ENCODE measurements at places on chromosomes 7 and 10.

DNA sequence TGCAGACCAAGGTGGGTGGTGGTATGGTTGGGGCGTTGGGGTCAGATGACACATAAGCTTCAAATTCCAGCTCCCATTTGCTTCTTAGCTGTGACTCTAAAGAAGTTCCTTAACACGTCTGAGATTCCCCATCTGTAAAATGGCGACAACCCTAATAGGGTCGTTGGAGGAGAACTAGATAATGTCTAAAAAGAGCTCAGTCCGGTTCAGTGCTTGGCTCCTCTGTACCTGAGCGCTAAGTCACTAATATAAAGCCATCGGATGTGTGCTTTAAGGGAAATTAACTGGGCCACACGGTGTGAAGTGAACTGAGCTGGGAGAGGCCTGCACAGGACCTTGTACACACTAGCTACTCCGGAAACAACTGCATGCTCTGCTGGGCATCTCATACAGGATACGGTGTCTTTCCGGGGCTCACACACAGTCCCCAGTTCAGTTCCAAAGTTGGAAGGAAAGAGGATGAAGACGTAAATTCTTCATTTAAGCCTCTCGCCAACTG, 476 bp upstream of the ZFYVE27 start:
- DNase-seq = no peak

DNA sequence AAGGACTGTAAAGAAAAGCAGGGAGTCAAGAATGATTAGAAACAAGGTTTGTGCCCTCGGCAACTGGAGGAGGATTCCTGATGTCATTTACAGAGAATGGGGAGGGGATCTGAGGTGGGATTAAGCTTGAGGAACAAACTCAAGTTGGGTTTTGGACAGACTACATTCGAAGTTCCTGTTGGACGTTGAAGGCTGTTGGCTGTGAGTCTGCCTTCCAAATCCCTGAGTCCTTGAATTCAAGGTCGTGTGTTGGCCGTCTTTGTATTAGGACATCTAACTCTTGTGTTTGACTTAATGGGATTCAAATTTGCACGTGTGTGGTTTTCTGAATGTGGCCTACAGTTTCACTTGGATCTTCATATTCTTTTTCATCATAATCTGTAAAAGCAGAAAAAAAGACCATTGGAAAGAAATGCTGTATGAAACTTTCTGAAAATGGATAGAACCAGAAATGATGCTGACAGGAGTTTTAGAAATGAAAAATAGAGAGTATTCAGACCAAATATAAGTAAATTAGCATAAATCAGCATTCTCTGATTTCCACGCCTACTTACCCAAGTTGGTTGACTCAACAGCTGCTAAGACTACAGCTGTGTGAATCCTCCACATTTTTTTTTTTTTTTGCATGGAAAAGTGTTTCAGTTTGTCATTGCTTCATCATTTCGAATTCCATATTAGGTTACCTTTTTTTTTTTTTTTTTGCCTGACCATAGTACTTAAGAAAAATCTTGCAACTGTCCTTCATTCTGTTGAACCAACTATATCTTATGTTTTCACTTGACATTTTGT, 94.8 kb downstream of the KIAA1217 start:
- DNase-seq = no peak

DNA sequence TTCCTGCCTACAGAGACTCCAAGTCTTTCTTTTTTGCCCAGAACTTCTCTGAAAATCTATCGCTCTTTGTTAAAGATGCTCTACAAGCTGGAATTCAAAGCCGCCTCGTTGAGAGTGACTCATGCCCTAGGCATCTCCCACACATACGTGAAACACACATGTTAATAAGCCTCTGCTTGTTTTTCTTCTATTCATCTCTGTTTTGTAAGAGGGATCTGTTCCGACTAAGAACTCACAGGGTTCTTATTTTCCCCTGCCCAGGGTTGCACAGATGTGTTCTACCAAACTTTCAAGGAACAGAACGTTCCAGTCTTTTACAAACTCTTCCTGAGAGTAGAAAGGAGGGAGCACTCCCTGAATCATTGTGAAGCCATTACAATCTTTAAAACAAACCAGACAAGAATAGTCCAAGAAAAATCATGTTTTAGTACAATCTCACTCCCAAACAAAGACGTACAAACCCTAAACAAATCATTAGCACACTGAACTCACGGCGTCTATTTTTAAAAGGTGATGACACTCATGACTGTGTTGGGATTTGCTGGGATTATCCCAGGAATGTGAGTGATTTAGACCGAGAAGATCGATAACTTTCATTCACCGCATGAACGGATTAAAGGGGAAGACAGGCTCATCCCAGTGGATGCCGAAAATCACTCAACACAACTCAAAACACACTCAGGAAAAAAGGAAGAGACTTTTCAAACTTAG, 55.3 kb upstream of the INPP5A start:
- no peak for DNase-seq

- peak; percentile 63 for DNase-seq
These were observed at the start of gene ADGRA1 for GRCh38 chr10:133087679-133088178. TSS of gene ADGRA1 (plus strand) at chr10:133087924. CDS start at chr10:133088910, 986 bp downstream.

- DNase-seq = no peak
These were observed 22.9 kb downstream of the GSAP start for GRCh38 chr7:77393261-77393660.

- no peak for DNase-seq
These were observed 3.2 kb upstream of the IGFBP3 start for GRCh38 chr7:45924283-45924682.

DNA sequence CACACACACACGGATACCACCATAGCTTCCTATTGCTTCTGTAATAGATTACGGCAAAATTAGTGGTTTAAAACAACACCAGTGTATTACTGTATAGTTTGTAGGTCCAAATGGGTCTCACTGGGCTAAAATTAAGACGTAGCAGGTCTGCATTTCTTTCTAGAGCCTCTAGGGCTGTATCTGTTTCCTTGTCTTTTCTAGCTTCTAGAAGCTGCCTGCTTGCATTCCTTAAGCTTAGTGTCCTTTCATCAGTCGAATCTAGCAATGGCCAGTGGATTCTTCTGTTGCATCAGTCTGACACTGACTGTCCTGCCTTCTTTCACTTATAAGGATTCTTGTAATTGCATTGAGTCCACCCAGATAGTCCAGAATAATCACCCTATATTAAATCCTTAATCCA, 882.3 kb downstream of the PCDH15 start:
- no peak for DNase-seq

- no peak for DNase-seq
These were observed 6.5 kb upstream of the HERPUD2 start for GRCh38 chr7:35701287-35701900.

DNA sequence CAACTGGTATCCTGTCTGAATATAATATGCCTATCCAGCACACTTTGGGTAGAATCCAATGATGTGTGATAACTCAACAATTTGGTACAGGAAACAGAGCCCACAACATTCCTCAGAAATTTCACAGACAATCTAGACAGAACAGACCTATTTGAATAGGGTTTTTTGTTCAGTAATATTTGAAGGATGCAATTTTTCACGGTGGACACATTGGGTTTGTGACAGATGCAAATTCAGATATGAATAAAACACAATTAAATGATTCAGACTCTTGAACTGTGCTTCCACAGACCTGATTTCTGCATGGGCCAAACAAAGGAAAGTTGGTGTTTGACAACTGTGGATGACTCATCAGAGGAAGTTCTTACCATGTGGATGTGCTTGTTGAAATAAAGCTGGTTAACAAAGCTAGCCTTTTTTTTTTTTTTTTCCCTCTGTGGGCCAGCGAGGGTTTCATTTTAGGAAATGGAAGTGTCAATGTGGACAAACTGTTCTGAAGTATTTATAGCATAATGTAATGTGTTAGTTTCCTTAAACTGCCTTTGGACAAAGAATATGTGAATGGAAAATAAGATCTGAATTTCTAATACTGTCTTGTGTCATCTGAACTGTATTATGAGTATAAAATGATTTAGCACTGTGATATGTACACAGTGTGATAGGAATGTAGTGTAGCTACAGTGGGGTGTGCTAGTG, 43.2 kb upstream of the FAM133B start:
- DNase-seq = peak; percentile 33

DNA sequence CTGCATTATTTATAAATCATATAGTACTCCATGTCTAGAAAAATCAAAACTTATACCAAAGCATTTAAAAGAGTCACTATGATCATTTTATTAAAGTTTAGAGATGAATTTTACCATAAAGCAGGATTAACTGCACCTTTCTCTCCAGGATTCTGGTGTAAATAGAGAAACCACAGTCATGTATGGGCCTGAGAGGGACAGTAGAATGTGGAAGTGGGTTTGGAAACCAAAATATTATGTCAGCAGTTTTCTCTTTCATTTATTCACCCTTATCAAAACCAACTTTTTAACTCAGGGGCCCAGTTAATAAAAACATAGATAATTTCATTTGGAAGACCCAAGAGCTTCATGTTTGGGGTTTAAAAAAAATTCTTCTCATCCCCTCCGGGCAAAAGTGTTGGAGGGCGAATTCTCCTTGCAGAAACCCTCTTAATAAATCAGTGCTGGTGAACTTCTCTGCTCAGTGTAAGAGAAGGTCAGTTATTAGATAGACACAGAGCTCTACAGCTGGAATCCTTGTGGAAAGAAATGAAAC, 266.2 kb downstream of the CREB5 start:
- DNase-seq = no peak

DNA sequence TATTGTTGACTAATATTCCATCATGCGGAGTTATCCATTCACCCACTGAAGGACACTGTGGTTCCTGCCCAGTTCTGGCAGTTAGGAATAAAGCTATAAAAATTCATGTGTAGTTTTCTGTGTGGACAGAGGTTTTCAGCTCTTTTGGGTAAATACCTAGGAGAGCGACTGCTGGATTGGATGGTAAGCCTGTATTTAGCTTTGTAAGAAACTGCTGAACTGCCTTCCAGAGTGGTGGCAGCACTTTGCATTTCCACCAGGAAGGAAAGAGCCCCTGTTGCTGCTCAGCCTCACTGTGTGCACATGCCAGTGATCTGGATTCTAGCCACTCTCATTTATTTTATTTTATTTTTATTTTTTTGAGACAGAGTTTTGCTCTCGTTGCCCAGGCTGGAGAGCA, 14.2 kb downstream of the ZNF775 start:
- no peak for DNase-seq

DNA sequence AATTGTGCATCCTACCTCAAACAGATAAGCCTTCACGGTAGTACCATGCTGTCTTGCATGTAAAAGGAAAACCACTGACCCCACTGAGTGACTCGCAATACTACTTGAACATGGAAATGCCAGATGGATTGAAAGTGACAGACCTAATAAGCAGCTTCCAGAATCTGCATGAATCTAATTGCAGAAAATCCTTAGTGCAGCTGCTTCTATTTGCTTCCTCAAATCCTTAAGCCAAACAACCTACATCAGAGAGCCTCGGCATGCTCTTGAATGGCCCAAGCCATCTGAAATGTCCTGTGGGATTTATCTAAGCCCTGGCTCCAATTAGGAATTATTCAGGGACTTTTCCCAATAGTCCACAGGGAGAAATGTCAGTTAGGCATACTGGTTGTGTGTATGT, 509.5 kb upstream of the CELF2 start:
- no peak for DNase-seq

- no peak for DNase-seq
These were observed 374.9 kb upstream of the SEMA3D start for GRCh38 chr7:85561706-85562105.

GRCh38 chr10:86489071-86489810, 32.4 kb downstream of the WAPL start:
- DNase-seq = no peak

GRCh38 chr7:148700661-148701064, 2.0 kb downstream of the CUL1 start:
- DNase-seq = no peak

- DNase-seq = no peak
These were observed 172.0 kb upstream of the NOBOX start for GRCh38 chr7:144575456-144575855.
